Hypothalamus (tissue), 51 donors: ENCODE measurements at places on chromosomes 2 and 18.

DNA sequence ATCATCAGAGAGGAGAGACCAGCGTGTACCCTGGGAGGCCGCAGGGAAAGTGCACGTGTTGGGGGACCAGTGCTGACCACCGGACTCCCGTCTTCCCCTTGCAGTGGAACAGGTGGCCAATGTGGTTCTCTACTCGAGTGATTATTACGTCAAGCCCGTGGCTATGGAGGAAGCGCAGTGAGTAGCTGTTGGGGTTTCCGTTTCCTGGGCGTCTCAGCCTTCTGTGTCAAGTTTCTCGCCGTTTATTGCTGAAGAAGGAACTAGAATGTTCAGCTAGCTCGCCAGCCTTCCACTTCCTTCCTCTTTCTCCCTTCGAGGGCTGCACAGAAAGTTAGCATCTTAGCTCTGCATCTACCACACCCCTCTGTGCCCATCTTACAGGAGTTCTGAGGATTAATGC, 22.8 kb upstream of the DGKD start:
- peak; percentile 31 for DNase-seq

DNA sequence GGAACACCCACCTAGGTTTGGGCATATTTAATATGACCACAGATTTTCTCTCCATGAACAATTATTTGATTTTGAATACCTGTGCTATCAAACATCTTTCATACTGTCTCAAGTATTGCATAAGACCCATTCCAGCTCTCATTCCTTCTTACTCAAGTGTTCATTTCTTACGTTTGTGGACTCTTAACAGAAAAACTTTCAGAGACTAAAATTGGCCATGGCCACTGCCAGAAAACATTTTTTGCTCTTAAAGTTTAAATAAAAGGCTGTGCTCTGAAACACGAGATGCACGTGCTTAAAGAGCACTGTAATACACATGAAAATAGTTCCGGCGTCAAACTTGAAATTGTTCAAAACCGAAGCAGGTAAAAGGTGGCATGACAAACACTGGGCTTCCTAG, 89.3 kb downstream of the LIMS1 start:
- no peak for DNase-seq

- DNase-seq: no peak
These were observed 106.8 kb downstream of the HRH4 start for GRCh38 chr18:24567199-24567598.

DNA sequence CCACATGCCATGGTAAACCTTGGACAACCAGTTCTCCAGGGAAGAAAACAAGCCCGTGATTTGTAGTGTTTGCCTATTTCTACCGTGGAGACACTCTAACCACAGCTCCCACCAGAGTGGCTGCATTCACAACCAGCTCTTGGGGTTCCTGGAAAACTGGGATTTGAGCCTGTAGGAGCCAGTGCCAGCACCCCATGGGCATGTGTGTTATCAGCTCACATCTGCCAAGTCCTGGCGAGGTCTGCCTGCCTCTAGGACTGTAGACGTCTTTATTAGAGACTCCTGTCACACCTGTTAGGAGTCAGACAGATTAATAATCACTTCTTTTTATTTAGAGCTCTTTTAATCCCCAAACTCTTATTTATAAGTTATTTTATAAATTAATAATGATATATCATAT, 41.0 kb downstream of the INPP5D start:
- DNase-seq: no peak

GRCh38 chr2:134396493-134396892, 142.6 kb downstream of the MGAT5 start:
- no peak for DNase-seq

DNA sequence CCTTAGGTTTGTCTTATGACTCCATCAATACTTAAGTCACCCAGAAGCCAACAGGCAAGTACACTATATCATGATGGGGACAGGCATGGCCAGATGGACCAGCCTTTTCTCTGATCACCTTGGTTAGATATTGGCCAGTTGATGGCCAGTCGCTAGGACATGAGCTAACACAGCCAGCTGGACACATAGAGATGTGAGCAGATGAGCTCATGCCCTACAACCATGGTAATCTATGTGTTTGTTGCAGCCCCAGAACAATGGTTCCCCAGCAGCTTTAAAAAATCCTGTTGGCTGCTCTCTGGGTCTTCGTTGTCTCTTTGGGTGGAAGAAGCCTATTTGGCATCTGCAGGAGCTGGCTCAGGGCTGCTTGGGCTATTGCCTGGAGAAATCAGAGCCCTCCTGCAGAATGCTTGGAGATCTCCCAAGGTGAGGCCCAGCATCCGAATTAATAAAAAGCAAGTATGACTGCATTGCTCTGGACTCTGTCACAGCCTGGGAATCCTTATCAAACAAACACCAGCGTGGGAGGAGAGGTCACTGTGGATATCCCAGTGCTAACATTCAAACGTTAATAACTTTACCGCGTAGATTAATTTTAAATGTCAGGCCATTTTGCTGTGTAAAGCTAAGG, 62.3 kb upstream of the KLHL29 start:
- DNase-seq: no peak

DNA sequence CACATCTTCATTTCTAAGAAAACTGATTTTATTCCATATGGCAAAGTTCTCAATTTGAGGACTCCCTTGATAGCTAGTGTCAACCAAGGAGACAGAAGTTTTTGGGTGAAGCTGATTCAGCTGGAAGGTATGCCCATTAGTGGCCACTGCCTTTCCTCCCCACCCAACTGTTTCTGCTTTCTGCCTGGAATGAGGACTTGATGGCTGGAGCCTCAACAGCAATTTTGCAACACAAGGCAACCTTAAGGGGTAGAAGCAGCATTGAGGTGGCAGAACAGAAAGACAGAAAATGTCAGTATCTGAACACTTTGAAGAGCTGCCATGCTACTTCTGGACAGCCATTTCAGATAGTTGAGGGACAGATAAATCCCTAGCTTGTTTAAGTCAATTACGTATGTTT, 47.0 kb downstream of the INHBB start:
- DNase-seq: no peak

DNA sequence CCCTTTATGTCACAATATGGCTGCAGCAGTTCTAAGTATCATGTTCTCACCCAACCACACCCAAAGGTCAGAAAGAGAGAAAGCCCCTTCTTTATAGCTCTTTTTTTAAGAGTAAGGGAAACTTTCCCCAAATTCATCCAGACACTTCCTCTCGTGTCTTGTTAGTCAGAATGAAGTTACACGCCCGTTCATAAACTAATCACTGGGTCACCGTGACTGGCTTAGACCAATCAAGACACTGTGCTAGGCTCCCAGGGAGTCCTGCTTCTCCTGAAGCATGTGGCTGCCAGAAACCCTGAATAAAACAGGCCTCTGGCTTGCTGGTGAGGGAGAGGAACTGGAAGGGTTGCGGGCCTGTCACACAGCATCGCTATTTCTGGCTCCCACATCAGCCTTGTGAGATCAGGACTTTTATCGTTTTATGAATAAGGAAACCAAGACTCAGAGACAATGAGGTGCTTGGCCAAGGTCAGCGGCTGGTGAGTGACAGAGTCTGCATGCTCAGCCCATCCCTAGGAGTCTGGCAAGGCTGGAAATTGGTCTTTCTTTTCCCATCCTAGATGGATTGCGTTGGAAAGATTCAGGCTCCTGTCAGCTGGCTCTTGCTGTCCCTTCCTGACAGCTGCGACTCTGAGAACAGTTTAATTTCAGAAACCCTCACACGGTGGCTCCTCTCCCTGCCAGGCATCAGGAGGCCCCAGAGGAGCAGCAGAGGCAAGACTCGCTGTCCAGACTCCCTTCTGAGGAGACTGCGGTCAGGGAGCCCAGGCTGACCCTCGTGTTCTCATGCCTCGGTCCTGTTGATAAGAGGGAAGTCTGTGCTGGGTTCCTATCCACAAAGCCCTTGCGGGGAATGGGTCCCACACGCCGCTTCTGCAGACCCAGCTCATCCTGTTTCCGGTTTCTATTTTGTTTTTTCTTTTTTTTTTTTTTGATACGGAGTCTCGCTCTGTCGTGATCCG, 104.5 kb upstream of the TAF1B start:
- DNase-seq: no peak

DNA sequence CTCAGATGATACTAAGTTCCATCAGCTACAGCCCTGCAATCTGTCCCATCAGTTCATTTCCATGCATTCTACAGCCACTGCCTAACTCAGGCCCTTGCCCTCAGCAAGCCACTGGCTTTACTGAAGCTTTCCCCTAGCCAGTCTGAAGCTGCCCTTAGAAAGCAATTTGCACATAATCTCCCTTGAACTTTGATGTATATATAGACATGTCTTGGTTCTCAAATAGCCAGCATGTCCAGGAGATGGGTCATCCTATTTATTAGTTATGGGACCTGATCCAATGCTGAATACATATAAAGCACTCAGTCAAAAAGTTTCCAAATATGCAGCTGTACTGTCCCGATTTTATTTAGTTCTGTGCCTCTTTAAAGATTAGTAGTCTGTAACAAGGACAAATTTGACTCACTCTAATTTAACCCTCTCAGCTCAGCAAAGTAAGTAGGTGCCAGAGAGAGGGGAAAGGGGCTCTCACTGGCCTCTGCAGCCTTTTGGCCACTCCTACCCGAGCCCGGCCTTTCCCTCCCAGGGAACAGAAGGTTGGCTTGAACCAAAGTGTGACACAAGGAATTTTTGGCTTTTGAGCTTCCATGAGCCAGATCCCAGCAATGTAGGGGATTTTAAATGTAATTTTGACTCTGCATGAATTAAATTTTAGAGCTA, 70.7 kb downstream of the CCDC93 start:
- DNase-seq: no peak

- DNase-seq: no peak
These were observed 10.3 kb upstream of the ZBTB7C start for GRCh38 chr18:48419277-48420022.

GRCh38 chr2:219308142-219309101, 779 bp downstream of the PTPRN start:
- no peak for DNase-seq

- no peak for DNase-seq
These were observed 157.5 kb upstream of the ID2 start for GRCh38 chr2:8524388-8524787.
